ENCODE measurements at places on chromosomes 1 and 21.
A peak's percentile ranks its signal among the peaks of the same experiment; 100 is the strongest.

- no peak for DNase-seq
These were observed 6.4 kb downstream of the CLCA2 start for GRCh38 chr1:86430376-86430775.

GRCh38 chr1:154352245-154352580, 26.9 kb downstream of the ATP8B2 start:
- no peak for DNase-seq

- no peak for DNase-seq
These were observed 36.6 kb downstream of the CAPZB start for GRCh38 chr1:19448491-19449439.

DNA sequence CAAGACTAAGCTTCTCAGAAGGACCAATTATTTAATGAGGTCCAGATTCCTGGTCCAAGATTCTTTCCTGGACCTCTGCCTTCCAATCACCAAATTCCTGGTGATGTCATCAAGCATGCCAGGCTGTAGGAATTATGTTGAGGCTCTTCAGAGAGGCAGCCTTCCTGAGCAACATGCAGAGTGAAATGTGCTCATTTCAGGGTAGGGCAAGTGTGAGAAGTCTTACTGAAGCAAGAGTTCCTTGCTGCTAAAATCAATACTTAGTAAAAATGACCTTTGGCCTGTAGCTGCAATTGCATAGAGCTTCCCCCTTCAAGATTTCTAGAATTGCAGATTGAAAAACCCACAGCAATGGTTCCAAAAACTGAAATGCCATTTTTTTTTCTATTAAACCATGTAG, 31.7 kb upstream of the BCAR3 start:
- DNase-seq = no peak

DNA sequence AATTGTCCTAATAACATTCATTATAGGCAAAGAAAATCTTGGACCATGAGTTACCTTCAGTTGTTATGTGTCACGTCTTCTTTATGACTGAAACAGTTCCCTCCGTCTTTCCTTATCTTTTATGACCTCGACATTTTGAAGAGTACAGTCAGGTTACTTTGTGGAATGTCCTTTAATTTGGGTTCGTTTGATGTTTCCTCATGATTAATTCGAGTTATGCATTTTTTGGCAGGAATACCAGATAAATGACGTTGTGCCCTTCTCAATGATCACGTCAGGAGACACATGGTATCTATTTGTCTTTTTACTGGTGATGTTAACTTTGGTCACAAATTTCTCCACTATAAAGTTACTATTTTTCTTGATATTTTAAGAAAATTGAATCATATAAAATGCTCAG, 17.3 kb upstream of the KLF17 start:
- DNase-seq = no peak

GRCh38 chr21:36429947-36430546, 44.9 kb downstream of the CHAF1B start:
- DNase-seq = peak; percentile 51

- DNase-seq = no peak
These were observed 5.5 kb downstream of the AZIN2 start for GRCh38 chr1:33086384-33086850.

DNA sequence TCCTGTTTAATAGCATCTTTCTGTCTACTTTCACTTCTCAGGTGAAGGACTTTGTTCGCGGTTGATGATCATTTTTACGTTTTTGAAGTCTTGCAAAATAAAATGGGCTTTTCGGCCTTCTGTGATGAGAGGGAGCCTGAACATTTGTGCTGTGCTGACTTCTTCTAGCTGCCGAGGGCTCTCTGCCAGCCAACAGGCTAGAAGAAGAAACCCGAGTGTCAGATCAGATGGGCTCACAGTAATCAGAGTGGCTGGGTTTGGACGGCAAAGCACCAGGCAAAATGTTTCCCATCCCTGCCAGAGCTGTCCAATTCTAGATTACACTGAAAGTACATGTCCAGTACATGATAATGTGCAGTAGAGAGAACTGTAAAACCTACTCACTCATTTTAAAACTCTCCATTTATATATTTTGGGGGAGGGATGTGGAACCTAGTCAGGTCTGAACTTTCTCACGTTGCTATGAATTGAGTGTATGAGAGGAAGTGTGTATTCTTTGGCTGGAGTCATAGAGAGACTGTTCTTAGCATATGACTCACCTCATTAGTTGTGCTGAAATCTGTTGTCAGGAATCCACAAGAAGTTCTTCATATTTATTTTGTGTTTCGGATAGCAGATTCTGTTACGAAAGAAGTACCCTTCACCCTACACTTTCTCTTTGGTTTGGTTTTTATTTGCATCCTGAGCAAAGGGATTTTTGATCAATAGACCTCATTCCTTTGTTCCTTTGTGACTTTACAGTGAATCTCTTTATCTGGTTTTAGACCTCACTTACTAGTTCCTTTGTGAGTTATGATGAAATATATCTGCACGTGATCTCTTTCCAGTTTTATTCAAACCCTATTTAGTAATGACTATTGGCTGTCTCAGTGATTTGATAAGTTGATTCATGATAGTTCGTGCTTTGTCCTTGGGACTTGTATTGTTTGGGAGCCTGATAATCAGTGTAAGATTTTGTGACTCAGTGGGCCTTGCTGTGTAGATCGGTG, 4.8 kb downstream of the ATP1A1 start:
- DNase-seq = no peak

DNA sequence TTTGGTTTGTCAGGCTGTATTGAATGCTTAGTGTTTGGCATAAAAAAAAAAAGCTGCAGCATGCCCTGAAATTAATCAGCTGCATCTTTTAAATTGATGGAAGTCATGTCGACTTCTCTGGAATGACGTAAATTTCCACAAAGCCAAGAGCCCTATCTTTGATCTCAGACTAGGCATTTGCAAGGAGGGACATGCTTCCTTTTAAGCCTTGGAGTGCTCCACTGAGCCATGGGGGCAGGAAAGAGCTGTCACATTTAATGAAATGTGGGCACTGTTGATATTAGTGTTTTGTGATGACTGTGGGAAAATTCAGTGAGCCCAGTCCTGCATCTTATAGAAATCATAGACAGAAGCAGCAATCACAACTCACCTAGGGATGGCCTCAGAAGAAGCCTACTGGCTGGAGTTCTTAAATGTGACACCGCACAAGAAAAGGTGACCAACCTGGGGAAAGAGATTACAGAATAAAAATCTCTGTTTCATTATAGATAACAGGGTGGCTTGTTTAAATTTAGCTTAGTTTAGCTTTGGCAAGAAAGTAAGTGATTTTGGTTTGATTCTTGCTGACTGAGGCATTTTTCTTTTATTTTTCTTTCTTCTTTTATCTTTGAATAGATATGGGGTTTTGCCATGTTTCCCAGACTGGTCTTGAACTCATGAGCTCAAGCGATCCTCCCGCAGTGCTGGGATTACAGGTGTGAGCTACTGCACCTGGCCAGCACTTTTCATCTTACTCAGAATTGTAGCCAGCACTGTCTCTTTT, 188.2 kb downstream of the HHAT start:
- no peak for DNase-seq

GRCh38 chr1:2358072-2358471, 33.3 kb downstream of the MORN1 start:
- DNase-seq = no peak

- peak; percentile 72 for DNase-seq
These were observed at the start of gene EFHD2 for GRCh38 chr1:15409388-15410222. Gene EFHD2, plus strand, starts transcription at chr1:15409888. Its CDS starts 84 bp downstream, at chr1:15409972.

- DNase-seq = no peak
These were observed 1233.7 kb downstream of the PLA2G4A start for GRCh38 chr1:188062456-188062855.

GRCh38 chr1:31579374-31579773, 3.1 kb downstream of the TINAGL1 start:
- DNase-seq = no peak

DNA sequence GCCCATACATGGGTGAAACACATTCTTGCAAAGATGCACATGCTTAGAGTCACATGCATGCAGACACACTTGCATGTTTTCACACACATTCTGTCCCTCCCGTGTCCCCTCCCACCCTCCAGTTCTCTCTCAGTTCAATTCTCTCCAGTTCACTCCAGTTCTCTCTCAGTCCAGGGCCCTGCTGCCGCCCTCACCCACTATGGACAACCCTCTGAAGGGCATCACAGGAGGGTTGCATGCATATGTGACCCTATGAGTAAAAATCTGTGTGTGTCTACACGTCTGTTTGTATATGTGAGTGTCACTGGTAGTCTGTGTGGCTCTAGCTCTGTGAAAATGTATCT, 21.8 kb upstream of the ADGRB2 start:
- no peak for DNase-seq

Measured in stimulated activated CD8-positive, alpha-beta memory T cell treated with anti-CD3 and anti-CD28 coated beads, Interleukin-7, amount 100 ng/mL, for 24 hours (primary cell).